Articular chondrocyte of knee joint (primary cell): ENCODE measurements at places on chromosomes 2 and 18. TPM values are rescaled to one million over a fixed set of nuclear protein-coding genes. Genes with fewer than 3 reads are reported as not detected.

Gene IL36RN
- total RNA-seq = not detected in 2 replicates

Gene C2orf81
- 1.3 and 1.7 TPM in 2 replicates for total RNA-seq

Gene TMEM163
- not detected in 2 replicates for total RNA-seq

Gene OSBPL6
- total RNA-seq = 3.7 and 5.4 TPM in 2 replicates

Gene CLEC4F
- total RNA-seq = not detected in 2 replicates

Gene TMEM198
- 1.1 and 1.3 TPM in 2 replicates for total RNA-seq

Gene SNTG2
- not detected in 2 replicates for total RNA-seq

Gene ZNF514
- 15.7 and 15.8 TPM in 2 replicates for total RNA-seq
